ENCODE measurements at places on chromosomes 16 and 17.
A peak's percentile ranks its signal among the peaks of the same experiment; 100 is the strongest.

DNA sequence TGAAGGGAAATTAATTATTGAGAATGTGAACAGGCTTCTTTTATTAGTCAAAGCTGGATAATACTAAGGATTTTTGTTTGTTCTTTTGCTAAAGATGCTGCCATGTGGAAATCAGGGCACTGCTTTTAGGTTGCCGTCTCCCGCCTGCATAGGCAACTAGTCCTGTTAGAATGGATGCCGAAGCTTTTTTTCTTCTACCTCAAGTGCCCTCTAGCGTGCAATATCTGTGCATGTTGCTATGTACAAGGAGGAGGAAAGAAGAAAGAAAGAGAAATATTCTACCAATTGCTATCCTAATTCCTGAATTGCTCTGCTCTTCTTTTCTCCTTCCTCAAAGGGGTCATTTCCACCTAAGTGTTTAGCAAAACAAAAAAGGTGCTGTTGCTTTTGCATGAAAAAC, 5.2 kb upstream of the CDH8 start:
- no peak for DNase-seq

DNA sequence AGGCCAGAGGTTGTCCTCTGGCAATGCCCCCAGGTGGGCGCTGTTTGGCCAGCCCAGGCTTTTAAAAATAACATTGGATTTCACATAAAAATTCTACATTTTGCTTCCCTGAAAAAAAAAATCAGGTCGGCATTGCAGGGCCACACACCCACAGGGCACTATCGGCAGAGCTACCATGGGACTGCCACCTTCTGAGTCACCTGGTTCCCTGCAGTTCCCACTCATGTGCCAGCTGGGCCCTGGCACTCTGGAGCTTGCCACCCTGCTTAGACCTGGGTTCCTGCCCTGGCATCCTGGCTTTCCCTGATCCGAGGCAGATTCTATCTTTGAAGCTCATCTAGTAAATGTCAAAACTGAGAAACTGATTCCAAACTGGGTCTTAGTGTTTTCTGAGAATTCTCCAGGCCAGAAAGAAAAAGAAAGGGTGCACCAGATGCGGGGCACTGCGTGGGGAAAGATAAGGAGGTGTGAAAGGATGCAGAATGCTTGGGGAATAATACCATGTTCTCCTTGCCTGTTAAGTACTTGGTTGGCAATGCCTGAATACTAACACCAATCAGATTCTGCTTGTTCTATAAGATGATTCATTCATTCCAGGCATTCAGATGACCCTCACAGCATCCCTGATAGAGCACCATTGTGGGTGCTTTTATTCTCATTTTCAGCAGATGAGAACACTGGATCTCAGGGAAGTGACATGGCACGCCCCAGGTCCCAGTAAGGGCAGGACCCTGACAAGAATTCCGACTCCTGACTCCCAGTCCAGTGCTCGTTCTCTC, 51.8 kb downstream of the RAI1 start:
- DNase-seq, result no peak

GRCh38 chr16:63185235-63185780, 1149.1 kb upstream of the CDH8 start:
- DNase-seq, result no peak

GRCh38 chr16:2819179-2819938, 2.3 kb downstream of the PRSS21 start:
- DNase-seq, result no peak

GRCh38 chr16:17369421-17370222, 101.1 kb downstream of the XYLT1 start:
- DNase-seq, result no peak

GRCh38 chr16:24257958-24258357, 1.8 kb downstream of the CACNG3 start:
- DNase-seq, result no peak

- no peak for DNase-seq
These were observed 503 bp downstream of the C16orf54 start for GRCh38 chr16:29745121-29745852.

DNA sequence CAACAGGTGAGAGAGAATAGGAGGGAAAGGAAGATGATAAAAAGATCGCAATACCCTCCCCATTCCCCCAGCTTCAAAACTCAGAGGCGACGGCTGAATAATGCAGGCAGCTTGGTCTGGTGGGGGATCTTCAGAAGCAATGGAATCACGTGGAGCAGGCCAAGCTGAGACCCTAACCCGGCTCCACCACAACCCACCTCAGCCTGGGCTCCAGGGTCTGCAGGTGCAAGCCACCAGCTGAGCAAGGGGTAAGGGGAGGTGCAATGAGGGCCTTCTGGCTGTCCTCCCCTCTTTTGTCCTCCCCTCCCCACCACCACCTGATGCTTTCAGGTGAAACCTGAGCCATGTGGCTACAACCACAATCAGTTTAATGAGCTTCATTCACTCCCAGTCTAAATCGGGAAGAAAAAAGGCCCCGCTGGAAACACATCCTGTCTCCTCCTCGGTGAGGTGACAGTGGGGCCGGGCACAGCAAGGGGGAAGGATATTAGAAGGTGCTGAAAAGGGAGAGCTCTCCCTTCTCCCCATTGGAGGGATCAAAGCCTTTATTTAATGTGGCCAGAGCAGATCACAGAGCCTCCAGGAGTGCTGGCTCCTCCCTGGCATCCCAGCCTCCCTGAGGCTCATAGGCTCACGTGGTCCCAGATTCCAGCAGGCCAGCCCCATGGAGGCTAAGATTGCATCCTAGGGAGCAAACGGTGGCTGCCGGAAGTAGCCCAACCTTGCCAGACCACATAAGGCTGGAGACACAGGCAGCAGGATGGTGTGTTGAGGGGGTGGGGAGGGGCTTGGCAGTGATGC, 261.0 kb downstream of the SOX9 start:
- peak; percentile 33 for DNase-seq

DNA sequence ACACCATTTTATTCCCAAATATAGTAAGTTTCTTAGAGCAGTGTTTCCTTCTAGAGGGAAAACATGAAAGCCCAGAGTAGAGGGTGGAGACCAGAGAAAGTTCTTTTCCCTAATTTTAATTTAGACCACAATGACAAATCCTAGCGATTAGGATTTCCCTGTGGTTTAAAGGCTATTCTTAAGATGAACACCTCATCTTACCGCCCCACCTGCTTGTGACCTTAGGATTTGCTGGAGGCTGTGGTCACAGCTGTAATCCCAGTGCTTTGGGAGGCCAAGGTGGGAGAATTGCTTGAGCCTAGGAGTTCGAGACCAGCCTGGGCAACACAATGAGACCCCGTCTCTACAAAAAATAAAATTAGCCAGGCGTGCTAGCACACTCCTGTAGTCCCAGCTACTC, 51.1 kb downstream of the GPRC5B start:
- no peak for DNase-seq

- DNase-seq, result no peak
These were observed 8.8 kb downstream of the RPL19 start for GRCh38 chr17:39208893-39209292.

DNA sequence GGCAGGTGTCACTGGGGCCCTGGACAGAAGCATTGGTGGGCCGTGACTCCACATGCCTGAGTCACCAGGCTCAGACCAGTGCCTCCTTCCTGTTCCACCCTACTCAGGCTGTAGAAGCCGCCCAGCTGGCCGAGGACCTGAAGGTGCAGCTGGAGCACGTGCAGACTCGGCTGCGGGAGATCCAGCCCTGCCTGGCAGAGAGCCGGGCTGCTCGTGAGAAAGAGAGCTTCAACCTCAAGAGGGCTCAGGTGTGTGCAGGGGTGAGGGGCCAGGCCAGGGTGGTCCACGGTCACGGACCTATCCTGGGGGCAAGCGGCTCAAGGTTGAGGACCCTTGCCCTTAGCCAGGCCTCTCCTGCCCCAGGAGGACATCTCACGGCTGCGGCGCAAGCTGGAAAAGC, 9.6 kb downstream of the RNF40 start:
- DNase-seq, result no peak

- DNase-seq, result no peak
These were observed 9.4 kb downstream of the SNX20 start for GRCh38 chr16:50671644-50672260.

- DNase-seq, result no peak
These were observed 34.9 kb downstream of the NDEL1 start for GRCh38 chr17:8470447-8471047.

GRCh38 chr16:83939266-83939855, 13.7 kb upstream of the OSGIN1 start:
- DNase-seq, result no peak

GRCh38 chr17:65978871-65979270, 213.1 kb downstream of the CEP112 start:
- DNase-seq, result no peak

GRCh38 chr16:67482233-67482924, 968 bp downstream of the AGRP start:
- DNase-seq, result no peak

GRCh38 chr16:46885960-46886763, 2.0 kb downstream of the GPT2 start:
- DNase-seq, result no peak

DNA sequence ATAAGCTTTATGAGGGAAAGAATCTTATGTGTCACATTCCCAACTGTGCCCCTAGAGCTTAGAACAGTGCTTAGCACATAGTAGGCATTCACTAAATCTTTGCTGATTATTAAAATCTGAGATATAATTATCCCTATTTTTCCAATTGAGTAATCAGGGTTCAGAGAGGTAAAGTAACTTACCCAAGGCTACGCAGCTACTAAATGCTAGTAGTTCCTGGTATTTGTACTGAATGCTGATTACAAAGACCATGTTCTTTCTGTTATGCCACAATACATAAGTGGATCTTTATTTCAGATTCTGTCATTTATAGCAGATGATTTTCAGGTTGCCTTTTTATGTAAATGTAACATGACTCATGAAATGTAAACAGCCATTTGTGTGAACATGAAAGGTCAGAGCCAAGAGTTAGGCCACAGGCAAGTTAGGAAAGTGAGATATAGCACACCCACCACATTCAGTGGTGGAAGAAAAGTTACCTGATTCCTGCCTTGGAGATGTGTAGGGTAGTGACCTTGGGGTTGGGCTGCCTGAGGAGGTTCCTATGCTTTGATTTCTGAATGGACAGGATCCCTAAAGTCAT, 77.2 kb downstream of the FTO start:
- no peak for DNase-seq

DNA sequence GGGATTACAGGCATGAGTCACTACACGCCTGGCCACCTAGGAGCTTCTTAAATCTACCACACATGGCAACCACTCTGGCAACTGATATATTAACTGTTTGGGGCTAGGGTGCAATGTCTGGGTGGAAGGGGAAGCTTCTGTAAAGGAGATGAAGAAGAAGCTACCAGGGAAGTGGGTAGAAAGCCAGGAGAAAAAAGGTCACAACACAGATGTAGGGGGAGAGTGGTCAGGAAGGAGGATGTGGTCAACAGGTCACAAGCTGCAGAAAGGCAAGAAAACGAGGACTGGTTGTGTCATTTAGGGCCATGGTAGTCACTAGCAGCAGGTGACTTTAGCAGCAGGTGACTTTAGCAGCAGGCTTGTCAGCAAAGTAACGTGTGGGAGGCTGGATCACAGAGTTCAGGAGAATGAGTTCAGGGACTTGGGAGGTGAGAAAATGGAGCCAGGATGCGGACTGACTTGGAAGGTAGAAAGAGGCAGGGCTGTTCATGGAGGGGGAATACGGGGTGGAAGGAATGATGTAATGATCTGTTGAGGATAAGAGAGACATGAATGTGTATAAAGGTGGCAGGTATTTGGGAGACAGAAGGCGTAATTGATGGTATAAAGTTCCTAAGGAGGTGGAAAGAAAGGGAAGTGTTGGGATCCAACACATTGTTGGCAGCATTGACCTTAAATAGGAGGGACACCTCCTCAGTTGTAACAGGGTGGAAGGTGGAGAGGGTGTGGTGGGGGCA, 16.3 kb upstream of the WFIKKN2 start:
- no peak for DNase-seq

- DNase-seq, result no peak
These were observed 22.6 kb downstream of the NT5M start for GRCh38 chr17:17325816-17326215.

- DNase-seq, result peak; percentile 83
These were observed 593 bp upstream of the HEXIM1 start for GRCh38 chr17:45147581-45148182.

DNA sequence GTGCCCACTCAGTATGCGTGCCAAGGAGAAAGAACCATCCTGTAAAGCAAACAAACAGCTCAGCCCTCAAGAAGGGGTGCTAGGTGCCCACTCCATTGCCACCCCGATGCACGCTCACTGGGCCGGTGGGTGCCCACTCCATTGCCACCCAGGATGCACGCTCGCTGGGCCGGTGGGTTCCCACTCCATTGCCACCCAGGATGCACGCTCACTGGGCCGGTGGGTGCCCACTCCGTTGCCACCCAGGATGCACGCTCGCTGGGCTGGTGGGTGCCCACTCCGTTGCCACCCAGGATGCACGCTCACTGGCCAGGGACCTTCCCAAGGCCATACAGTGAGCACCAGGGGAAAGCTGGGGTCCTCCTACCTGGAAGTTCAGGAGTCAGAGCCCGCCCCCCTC, 28.1 kb downstream of the HASPIN start:
- no peak for DNase-seq

DNA sequence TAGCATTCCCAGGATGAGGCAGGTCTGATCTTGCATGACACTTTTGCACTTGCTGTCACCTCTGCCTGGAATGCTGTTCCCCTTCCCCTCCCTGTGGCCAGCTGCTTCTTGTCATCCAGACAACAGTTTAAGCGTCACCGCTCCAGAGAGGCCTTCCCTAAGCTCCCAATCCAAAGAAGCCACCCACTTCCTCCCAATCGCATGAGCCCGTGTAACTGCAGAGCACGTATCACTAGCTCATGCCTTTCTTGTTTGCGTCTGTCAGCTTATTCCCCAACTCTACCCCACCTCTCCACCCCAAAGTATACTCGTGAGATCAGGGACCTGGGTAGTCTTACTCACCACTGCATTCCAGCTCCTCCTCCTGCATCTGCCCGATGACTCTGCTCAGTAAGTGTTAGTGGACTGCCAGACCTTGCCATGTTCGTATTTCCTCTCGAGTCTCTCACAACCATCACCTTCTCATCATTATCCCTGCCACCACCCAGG, 92.8 kb downstream of the GAS7 start:
- DNase-seq, result no peak

DNA sequence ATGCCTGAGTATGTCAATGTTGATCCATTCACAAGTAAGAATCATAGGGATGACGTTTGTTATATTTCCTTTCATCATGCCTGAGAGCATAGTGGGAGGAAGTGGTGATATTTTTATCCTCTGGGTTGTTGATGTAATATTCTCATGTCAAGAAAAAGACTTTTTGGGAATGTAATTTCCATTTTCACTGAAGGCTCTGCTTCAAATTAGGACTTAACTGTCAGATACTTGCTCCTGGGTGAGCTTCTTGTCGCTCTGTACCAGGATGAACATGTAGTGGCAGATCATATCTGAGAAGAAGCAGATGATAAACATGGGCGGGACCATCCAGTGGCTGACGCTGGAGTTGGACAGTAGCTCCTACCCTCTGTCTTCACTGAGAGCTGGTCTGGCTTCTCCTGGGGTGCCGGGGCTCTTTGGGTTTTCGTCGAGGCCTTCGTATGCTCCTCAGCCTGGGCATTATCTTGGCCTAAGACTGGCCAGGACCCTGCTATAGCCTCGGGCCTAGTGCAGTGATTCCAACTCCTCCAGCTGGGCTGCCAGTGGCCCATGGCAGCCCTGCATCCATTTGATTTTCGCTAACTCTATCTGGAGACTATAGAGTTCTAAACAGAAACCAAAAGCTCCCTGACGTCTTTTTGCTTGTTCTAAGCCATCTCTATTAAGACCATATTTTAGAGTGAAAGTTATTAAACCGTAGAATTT, 19.7 kb downstream of the CYB5B start:
- no peak for DNase-seq
